ENCODE measurements at places on chromosomes 7 and 10.

DNA sequence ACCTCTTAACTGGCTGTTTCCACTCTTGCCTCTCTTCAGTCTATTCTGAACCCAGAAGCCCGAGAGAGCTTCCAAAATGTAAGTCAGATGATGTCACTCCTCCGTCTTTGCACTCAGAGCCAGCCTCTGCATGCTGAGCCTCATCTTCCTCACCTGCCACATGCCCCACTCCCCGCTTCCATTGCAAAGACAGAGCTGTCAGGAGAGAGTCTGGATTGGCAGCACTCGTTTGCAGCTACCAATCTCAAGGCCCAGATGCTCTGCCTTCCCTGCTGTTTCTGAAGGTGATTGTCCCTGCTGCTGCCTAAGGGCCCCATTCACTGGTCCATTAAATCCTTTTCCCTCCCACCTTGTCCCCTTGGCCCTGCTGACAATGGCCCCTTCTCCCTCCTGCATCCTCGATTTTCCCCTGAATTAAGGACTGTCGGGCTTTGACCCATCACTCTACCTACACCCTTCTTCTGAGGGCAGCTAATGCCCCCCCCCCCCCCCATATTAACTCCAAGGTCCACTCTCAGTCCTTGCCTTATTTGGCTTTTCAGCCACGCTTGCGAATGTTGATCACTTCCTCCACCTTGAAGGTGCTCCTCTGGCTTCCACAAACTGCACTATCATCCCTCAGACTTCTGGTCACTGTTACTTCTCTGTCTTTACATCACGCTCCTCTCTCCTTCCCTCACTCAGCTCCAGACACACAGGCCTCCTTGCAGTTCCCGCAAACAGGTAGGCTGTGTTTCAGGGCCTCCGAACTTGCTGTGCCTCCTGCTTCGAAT lies 98.5 kb downstream of the CHN2 start:
- DNase-seq, result no peak

DNA sequence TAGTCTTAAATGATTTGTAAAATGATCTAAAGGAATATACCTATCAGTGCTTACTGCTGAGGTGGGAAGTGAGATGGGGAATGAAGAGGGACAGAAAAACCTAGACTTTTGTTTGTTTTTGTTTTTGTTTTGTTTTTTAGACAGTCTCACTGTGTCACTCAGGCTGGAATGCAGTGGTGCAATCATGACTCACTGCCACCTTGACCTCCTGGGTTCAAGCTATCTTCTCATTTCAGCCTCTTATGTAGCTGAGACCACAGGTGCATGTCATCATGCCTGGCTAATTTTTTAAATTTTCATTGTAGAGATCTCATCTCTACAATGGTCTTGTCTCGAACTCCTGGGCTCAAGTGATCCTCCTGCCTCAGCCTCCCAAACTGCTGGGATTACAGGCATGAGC lies 116.4 kb upstream of the SEM1 start:
- DNase-seq, result no peak

DNA sequence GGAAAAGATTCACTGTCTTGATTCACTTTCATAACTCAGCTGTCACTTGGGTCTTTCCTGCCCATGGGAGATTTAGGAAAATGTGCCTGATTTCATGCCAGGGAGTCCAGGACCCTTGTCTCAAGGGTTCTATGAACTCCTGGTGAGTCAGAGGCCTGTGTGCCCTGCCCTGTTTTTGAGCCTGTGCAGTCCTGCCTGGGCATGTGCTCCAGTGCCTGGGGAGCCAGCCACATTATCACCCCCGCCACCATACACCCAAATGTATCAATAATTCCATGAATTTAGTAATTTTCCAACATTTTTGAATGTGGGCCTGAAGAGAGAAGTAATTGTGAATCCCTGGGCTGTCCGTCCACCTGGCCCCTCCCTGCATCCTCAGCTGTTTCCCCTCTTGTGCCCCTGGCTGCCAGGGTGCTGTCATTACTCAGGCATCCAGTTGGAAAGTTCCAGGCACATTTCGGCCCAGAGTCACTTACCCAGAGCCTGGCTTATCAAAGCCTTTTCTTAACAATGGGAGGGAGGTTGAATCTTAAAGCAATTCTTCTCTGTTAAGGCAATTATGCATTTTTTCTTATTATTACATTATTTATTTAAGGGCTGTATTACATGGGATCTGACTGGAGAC lies 287.8 kb upstream of the CDC14C start:
- DNase-seq, result no peak

DNA sequence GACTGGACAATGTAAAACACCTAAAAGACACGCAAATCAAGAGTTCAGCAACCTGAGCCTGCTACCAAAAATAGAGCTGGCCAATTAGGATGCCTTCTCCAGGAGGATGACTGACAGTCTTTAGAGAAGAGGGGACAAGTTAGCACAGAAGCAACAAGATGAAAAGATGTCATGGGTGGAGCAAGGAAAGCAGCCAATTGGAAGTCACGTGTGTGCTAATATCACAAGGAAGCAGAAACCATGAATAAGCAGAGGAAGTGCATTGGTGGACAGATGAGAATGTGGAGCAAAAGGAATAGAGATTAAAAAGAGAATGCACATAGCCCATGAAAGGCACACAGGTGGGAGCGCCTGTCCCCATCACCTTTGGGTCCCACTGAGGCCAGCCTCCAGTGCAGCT lies 148.1 kb downstream of the SLC25A13 start:
- DNase-seq, result no peak

DNA sequence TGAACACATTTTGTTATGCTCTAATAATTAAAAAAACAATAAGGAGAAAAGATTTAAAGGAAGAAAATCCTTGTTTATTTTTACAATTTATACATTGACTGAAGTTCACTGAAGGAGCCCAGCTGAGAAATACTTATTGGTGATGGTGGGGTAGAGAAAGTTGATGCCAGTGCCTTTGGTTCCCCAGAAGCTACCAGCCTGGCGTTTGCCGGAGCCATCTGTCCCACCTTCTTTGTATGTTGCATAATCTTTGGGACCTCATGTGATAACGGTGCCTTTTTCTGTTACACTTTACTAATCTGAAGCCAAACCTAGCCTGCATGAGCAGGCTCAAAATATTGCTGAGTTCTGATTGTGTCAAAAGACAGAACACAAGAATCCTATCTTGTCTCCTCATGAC lies 22.7 kb downstream of the ZNF365 start:
- DNase-seq, result no peak

- no peak for DNase-seq
Observed at GRCh38 chr10:70222340-70222794, 10.9 kb downstream of the PPA1 start.

DNA sequence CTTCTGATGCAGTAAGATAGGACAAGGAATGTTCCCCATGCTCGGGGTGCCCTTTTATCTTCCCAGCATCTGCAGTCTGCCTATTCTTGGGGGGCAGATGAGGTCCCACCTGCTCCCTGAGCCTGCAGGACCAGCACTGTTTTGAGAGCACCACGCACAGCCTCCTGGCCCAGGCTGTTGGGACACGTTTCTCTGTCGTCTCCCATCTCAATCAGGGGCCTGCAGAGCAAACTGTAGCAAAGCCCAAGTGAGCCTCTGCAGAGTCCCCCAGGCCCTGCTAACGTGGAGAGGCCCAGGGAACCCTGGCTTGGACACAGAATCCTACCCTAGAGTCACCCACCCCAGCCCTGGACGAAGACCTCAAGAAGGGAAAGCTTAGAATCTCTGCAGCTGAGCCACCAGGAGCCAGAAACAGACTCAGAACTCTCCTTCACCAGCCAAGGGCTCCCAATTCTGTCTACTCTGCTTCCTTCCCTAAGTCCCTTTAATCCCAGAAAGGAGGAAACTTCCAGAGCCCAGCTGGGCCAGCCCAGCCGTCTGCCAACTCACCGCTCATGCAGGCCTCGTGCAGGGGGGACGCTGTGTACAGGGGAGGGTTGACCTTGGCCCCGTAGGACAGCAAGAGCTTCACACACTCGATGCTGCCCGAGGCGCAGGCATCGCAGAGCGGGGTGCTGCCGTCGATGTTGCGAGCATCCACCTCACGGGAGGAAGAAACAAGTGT lies 15.6 kb downstream of the ASB13 start:
- DNase-seq, result no peak

- no peak for DNase-seq
Observed at GRCh38 chr10:35834877-35835494, 192.9 kb upstream of the FZD8 start.

DNA sequence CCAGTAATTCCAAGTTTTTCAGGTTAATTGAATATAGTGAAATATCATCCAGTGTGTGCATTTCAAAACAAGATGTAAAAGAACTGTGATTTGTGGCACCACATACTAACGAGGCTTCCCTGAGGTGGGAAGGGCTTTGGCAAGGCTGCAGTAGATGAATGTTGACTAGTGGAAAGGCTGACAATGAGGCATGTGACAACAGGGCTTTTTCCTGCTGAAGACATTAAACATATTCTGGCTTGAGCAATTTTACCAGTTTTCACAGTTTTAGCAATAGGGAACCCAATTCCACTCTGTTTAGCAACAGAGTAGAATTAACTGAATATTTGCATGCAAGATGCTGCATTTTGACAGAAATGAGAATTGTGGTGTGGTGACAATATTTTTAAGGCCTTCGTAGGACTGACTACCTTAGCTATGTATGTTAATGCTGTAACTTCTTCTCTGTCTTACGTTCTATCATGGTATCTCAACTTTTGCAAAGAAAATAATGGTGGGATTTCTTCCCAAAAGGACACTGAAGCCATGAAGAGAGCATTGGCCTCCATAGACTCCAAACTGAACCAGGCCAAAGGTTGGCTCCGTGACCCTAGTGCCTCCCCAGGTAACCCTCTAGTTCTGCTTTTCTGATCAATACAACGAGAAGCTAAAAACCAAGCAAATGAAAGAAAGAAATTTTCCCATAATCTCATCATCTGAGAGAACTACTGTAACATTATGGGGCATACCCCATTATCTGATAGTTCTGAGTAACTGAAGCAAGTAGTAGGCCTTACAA lies 68.5 kb downstream of the AP3M1 start:
- DNase-seq, result no peak

DNA sequence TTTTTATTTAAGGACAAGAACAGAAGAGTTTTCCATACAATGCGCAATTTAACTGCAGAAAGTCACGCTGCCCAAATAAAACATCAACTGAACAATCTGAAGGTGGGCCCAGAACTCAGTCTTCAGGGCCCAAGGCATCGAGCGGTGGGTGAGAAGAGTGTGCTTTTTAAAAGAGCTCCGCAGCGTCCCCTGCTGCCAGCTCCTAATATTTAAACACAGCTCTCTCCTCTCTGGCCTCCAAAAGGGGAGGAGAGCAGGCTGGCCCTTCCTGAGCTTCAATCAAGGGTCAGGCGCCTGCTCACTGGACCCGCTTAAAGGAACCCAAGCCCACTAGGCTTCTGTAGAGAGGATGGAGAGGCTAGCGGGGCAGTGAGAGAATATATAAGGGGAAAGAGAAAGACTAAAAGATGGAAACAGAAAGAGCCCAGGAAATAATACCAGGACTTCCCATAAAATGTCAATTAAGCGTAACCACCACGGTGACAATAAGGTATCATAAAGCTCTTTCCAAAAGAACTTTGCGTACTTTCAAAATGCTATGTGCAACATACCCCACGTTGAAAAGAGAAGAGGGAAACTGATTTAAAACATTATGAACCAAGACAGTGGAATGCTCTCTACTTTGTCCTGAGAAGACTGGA lies 2.8 kb downstream of the FAM53B start:
- DNase-seq, result peak; percentile 51

- no peak for DNase-seq
Observed at GRCh38 chr7:134662166-134662870, 15.7 kb downstream of the BPGM start.
